Neuronal stem cell (in vitro differentiated cells): ENCODE measurements at places on chromosomes 3 and 15.

DNA sequence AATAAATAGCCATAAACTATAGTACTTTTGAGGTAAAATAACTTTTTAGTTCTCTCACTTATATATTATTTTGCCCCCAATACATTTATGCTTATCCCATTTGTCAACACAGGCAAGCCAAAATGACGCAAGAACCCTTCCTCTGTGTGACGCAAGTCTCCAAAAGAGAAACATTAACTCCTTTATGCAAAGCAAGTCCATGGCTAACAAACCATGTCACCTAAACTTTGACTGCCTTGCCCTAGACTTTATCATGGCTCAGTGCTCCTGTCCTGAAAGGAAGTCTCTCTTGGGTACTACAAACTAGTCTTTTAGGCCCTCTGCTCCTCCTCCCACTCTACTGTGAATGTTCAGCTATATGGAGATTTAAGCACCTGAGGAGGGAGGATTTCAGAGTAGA lies 230.5 kb downstream of the UNC13C start:
- no peaks in the 10 kb centered on the region for H3K27me3 ChIP-seq
- H3K4me3 ChIP-seq, result no peak overlapping the region
- H3K36me3 ChIP-seq, result no peaks in the 10 kb centered on the region
- no peak for DNase-seq
- H3K4me1 ChIP-seq, result peaks cover 4% of the 10 kb centered on the region

GRCh38 chr3:168398371-168399025 lies 302.8 kb upstream of the GOLIM4 start:
- no peaks in the 10 kb centered on the region for H3K36me3 ChIP-seq
- H3K27me3 ChIP-seq, result no peaks in the 10 kb centered on the region
- H3K27ac ChIP-seq, result no peak overlapping the region

GRCh38 chr3:144771381-144771870 lies 799.8 kb downstream of the DIPK2A start:
- H3K27me3 ChIP-seq, result no peaks in the 10 kb centered on the region
- no peak overlapping the region for H3K4me3 ChIP-seq
- no peaks in the 10 kb centered on the region for H3K36me3 ChIP-seq
- H3K4me1 ChIP-seq, result peaks cover 6% of the 10 kb centered on the region
- no peak for DNase-seq

DNA sequence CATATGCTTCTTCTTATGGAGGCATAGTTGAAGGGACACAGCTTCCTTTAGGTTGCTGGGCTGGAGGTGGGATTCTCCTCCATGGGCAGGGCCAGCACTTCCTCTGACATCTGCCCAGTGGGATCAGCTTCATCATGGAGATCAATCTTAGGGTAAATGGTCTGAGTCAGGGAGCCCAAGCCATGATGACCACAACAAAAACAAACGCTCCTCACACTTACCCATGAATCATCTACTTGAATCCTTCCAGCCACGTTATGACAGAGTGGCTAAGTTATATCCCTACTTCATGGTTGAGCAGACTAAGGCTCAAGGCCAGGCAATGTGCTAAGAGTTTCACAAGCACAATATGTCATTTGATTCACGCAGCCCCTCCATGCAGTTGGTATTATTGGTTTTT lies 87.2 kb upstream of the NMNAT3 start:
- no peak for DNase-seq
- H3K36me3 ChIP-seq, result no peaks in the 10 kb centered on the region
- H3K4me1 ChIP-seq, result peaks cover 7% of the 10 kb centered on the region
- H3K27me3 ChIP-seq, result no peaks in the 10 kb centered on the region
- H3K4me3 ChIP-seq, result no peak overlapping the region

- no peak for DNase-seq
- H3K27me3 ChIP-seq, result no peaks in the 10 kb centered on the region
- no peak overlapping the region for H3K4me3 ChIP-seq
- no peaks in the 10 kb centered on the region for H3K36me3 ChIP-seq
These were observed 42.1 kb downstream of the VGLL3 start for GRCh38 chr3:86948822-86949221.

GRCh38 chr15:84766461-84767035 lies 18.2 kb downstream of the ZNF592 start:
- peaks cover 3% of the 10 kb centered on the region for H3K36me3 ChIP-seq
- H3K4me3 ChIP-seq, result no peak overlapping the region
- DNase-seq, result no peak

DNA sequence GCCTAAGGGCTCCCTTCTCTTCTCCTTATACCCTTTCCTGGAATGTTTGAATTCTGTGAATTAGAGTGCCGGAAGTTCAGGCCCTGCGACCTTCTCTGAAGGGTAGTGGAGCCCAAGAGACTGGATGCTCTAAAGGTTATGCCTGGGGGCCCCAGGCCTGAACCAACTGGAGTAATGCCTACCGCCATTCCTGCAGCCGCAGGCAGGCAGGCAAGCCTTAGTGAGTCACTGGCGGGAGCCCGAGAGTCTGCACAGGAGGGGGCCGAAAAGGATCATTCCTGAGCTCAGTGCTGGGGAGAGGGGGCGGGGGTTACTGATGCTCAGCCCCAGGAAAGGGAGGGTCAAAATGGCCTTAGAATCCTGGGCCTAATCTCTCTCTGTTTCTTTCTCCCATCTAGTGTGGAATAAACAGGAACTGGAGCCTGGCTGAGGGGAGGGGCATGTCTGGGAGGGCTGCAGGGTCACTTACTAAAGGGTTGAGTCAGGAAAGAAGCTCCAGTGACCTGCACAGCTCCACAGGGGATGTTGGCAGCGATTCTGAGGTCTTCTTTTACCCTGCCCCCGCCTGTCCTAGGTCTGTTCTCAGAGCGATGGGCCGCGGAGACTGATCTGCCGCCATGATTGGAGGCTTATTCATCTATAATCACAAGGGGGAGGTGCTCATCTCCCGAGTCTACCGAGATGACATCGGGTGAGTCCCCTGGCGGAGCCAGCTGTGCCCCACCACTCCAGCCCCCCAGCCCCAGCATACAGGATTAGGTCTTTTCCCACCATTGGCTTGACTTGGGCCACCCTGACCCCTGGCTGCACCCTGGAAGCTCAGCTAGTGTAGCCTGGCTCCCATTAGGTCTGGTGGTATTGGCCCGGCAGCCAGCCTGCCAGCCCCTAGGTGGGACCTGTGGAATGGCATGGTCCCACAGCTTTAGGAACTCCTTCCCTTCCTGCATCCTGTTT lies 2.0 kb downstream of the AP2M1 start:
- peak; percentile 87 for DNase-seq
- H3K27me3 ChIP-seq, result no peaks in the 10 kb centered on the region
- peaks cover 15% of the 10 kb centered on the region for H3K4me1 ChIP-seq
- peaks cover 64% of the 10 kb centered on the region for H3K36me3 ChIP-seq
- H3K4me3 ChIP-seq, result peak overlapping the region; percentile 62

DNA sequence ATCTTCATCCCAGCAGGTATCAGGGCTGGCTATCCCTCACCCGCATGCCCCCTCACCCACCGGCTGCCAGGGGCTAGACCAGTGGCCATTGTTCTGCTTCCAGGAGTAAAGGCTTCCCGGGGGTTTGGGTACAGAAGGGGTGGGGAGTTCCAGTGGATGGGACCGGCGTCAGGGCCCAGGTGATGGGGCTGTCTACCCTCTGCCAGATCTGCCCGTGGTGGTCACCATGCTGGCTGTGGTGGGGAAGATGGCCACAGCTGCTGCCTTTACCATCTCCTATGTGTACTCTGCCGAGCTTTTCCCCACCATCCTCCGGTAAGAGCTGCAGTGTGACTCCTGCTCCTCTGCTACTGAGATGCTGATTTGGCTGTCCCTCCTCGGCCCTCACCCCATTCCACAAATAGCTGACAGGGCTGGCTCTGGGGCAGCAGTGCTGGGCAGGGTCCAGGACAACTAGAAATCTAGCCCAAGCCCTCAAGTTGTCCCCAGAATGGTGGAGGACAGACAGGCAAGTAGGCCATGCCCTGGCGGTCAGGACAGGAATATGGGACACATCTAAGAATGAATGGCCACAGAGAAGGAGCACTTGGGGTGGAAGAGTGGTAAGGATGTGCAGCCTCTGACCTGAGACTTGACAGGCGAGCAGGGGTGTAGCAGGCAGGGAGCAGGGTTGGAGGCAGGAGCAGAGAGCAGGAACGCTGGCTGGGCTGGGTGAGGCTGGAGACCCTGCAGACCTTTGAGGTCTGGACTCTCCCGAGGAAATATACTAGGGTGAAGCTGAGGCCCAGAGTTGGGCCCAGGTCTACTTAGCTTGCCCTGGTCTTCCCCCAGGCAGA lies 5.8 kb upstream of the SLC22A14 start:
- no peaks in the 10 kb centered on the region for H3K4me1 ChIP-seq
- no peak overlapping the region for H3K27ac ChIP-seq
- H3K4me3 ChIP-seq, result no peak overlapping the region
- DNase-seq, result no peak

DNA sequence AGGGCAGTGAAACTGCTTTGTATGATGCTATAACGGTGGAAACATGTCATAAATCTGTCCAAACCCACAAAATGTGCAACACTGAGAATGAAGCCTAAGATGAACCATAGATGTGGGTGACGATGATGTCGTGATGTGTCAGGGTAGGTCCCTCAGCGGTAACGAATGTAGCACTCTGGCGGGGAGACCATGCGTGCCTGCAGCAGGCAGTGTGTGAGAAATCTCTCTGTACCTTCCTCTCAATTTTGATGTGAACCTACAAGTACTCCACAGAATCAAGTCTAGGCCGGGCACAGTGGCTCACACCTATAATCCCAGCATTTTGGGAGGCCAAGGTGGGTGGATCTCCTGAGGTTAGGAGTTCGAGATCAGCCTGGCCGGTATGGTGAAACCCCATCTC lies 268.2 kb upstream of the LYSMD4 start:
- H3K27me3 ChIP-seq, result peaks cover 2% of the 10 kb centered on the region
- DNase-seq, result no peak
- H3K4me3 ChIP-seq, result no peak overlapping the region
- no peaks in the 10 kb centered on the region for H3K4me1 ChIP-seq

DNA sequence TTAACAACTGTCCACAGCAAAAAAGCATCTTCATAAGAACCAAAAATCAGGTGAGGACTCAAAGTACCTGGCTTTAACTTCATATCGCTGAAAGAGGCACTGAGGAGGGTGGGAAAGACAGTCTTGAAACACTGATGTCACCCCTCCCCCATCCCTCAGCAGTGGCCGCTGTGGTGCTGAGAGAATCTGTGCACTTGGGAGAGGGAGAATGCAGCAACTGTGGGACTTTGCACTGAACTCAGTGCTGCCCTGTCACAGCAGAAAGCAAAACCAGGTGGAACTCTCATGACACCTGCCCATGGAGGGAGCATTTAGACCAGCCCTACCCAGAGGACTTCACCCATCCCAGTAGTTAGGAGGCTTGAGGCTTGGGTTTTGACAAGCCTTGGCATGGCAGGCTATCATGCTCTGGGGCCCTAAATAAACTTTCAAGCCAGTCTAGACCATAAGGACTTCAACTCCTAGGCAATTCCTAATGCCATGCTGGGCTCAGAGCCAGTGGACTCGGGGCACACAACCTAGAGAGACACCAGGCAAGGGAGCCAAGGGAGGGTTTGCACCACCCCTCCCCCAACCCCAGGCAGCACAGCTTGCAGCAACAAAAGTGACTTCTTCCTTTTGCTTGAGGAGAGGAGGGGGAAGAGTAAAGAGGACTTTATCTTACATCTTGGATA lies 6.1 kb upstream of the ZSCAN2 start:
- no peaks in the 10 kb centered on the region for H3K36me3 ChIP-seq
- no peak overlapping the region for H3K4me3 ChIP-seq
- DNase-seq, result no peak
- no peak overlapping the region for H3K27ac ChIP-seq

DNA sequence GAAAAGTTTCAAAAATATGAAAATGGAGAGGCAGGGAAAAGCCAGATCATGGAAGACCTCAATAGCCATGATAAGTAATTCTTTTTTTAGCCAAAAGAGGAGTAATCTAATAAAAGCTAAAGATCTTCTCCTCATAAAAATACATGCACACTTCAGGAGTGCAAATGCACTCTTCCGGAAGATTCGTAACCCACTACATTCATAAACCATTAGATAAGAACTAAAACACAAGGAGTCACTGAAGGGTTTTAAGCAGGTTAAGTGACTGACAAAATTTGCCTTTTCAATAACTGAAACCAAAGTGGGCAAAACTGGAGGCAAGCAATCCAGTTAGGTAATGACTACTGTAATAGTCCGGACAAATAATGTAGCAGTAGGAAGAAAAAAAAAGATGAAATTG lies 46.0 kb downstream of the UBE3A start:
- no peak overlapping the region for H3K27ac ChIP-seq
- H3K4me1 ChIP-seq, result no peaks in the 10 kb centered on the region
- no peak overlapping the region for H3K4me3 ChIP-seq
- no peak for DNase-seq

GRCh38 chr15:57861034-57861638 lies 154.6 kb downstream of the POLR2M start:
- no peaks in the 10 kb centered on the region for H3K36me3 ChIP-seq
- H3K4me3 ChIP-seq, result no peak overlapping the region
- peak; percentile 59 for DNase-seq
- H3K27ac ChIP-seq, result no peak overlapping the region
- no peaks in the 10 kb centered on the region for H3K4me1 ChIP-seq

DNA sequence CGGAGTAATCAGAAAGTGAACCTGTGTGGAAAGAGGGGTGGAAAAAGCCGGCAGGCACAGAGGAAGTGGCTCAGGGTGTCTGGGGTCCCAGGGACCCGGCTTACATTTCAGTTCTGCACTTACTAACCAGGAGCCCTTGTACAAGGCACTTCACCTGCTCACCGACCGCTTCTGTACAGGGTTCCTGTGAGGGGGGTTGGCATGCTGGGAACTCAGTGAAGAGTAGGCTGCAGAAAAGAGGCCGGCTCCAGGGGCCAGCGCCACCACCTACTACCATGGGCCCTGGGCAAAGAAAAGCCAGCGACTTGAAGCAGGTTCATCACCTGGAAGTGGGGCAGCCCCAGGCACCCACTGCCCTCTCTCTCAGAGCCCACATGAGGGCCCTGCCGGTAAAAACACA lies 6.2 kb downstream of the STIMATE start:
- peaks cover 2% of the 10 kb centered on the region for H3K36me3 ChIP-seq
- no peak for DNase-seq
- no peak overlapping the region for H3K27ac ChIP-seq
- no peak overlapping the region for H3K4me3 ChIP-seq

GRCh38 chr3:17160597-17160996 lies 275.8 kb downstream of the PLCL2 start:
- H3K4me3 ChIP-seq, result no peak overlapping the region
- no peak for DNase-seq
- no peaks in the 10 kb centered on the region for H3K27me3 ChIP-seq

DNA sequence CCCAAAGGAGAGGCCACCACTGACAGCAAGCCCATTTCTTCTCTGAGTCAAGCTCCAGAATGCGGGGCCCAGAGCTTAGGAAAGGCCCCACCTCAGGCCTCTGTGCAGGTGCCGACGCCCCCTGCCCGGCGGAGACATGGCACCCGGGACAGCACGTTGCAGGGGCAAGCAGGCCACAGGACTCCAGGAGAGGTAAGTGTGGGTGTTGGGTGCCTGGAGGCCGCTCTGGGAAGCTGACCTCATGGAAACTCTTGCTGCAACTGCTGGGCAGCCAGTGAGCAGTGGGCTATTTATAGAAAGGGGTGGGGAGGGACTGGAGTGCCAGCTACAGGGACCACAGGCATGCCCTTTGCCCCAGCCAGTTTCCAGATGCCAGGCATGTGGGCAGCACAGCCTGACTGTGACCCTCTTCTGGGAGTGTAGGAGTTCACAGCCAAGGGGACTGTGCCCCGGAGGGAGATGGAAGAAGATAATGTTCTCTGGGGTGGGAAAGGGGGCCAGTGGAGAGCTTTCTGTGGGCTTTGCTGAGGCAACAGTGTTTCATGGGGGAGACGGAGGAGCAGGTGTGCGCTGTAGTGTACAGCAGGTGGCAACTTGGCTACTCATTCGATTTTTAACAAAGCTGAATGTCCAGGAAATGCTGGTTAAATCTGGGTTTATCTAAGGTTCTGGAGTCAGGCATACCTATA lies 23.7 kb downstream of the ALPK3 start:
- no peak overlapping the region for H3K4me3 ChIP-seq
- H3K4me1 ChIP-seq, result no peaks in the 10 kb centered on the region
- H3K36me3 ChIP-seq, result no peaks in the 10 kb centered on the region
- no peak overlapping the region for H3K27ac ChIP-seq
- DNase-seq, result no peak
- H3K27me3 ChIP-seq, result no peaks in the 10 kb centered on the region
